ENCODE measurements at places on chromosomes 13 and 19. TPM values are rescaled to one million over a fixed set of nuclear protein-coding genes. Genes with fewer than 3 reads are reported as not detected.

GRCh38 chr19:50344661-50345318 lies 15.6 kb upstream of the KCNC3 start:
- no peak overlapping the region for H3K4me3 ChIP-seq
- H3K27ac ChIP-seq: no peak overlapping the region
- H3K36me3 ChIP-seq: no peaks in the 10 kb centered on the region
- DNase-seq: no peak
- H3K4me1 ChIP-seq: no peaks in the 10 kb centered on the region
- H3K27me3 ChIP-seq: no peaks in the 10 kb centered on the region

Gene MAST1
- 1.2 TPM for total RNA-seq

- no peaks in the 10 kb centered on the region for H3K36me3 ChIP-seq
- peaks cover 13% of the 10 kb centered on the region for H3K27me3 ChIP-seq
- no peak overlapping the region for H3K27ac ChIP-seq
- H3K4me3 ChIP-seq: no peak overlapping the region
- no peak for DNase-seq
Observed at GRCh38 chr19:28793391-28794168, 419.4 kb downstream of the UQCRFS1 start.

Gene NTN5
- not detected for total RNA-seq

Gene THSD8
- total RNA-seq: 4.1 TPM

GRCh38 chr13:84481958-84482357 lies 599.7 kb upstream of the SLITRK1 start:
- H3K27ac ChIP-seq: no peak overlapping the region
- H3K36me3 ChIP-seq: no peaks in the 10 kb centered on the region
- no peak overlapping the region for H3K4me3 ChIP-seq
- no peaks in the 10 kb centered on the region for H3K4me1 ChIP-seq
- no peaks in the 10 kb centered on the region for H3K27me3 ChIP-seq
- no peak for DNase-seq

DNA sequence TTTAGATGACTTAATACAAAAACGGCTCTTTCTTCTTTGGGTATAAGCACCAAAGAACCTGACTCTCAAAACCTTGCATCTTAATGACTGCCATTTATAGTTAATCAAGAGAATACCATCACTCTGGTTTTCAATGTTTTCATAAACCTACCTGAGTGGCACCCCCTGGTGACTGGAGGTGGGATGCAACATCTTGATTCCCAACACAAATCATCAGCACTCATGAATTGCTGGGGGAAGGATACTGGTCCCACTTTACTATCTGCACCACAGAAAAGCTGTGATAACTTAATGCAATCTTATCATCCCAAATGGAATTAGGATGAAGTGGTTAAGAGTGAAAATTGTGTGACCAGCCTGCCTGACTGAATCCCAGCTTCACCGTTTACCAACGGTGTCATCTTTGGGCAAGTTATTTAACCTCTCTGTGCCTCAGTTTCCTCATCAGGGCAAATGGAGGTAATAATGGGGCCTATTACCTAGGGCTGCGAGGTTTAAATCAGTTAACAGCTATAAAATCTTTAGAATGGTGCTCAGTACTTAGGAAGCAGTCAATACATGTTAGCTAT lies 366.4 kb downstream of the KLF12 start:
- H3K36me3 ChIP-seq: no peaks in the 10 kb centered on the region
- no peak overlapping the region for H3K4me3 ChIP-seq
- no peak for DNase-seq
- no peaks in the 10 kb centered on the region for H3K27me3 ChIP-seq
- H3K4me1 ChIP-seq: peaks cover 7% of the 10 kb centered on the region

GRCh38 chr13:31986676-31987470 lies 44.7 kb upstream of the FRY start:
- no peak for DNase-seq
- H3K27ac ChIP-seq: no peak overlapping the region
- no peaks in the 10 kb centered on the region for H3K36me3 ChIP-seq
- H3K27me3 ChIP-seq: no peaks in the 10 kb centered on the region

- no peak for DNase-seq
- peak overlapping the region; percentile 71 for H3K4me3 ChIP-seq
- H3K27ac ChIP-seq: peak overlapping the region; percentile 82
- H3K27me3 ChIP-seq: no peaks in the 10 kb centered on the region
- no peaks in the 10 kb centered on the region for H3K36me3 ChIP-seq
Observed at GRCh38 chr13:110706570-110707372, 855 bp upstream of the CARS2 start.

DNA sequence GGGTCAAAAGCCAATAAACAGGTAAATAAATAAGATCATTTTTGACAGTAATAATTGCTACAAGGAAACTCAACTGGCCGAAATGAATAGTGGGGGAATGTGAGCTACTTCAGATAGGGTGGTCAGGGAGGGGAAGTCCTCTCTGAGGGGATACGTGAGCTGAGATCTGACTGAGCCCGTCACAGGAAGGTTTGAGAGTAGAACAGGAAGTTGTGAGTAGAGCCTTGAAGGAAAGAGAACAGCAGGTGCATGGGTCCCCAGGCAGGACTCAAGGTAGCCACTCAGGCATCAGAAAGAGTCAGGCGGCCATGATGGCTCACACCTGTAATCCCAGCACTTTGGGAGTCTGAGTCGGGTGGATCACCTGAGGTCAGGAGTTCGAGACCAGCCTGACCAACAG lies 6.3 kb downstream of the IRGQ start:
- DNase-seq: no peak
- no peaks in the 10 kb centered on the region for H3K36me3 ChIP-seq
- H3K4me1 ChIP-seq: no peaks in the 10 kb centered on the region
- H3K27me3 ChIP-seq: no peaks in the 10 kb centered on the region
- H3K4me3 ChIP-seq: no peak overlapping the region

- H3K4me3 ChIP-seq: no peak overlapping the region
- H3K36me3 ChIP-seq: no peaks in the 10 kb centered on the region
- DNase-seq: no peak
- H3K4me1 ChIP-seq: no peaks in the 10 kb centered on the region
- no peaks in the 10 kb centered on the region for H3K27me3 ChIP-seq
Observed at GRCh38 chr19:7442423-7442822, 46.4 kb downstream of the PEX11G start.

GRCh38 chr13:84705982-84706710 lies 823.9 kb upstream of the SLITRK1 start:
- DNase-seq: no peak
- H3K36me3 ChIP-seq: no peaks in the 10 kb centered on the region
- H3K27me3 ChIP-seq: no peaks in the 10 kb centered on the region
- H3K4me3 ChIP-seq: no peak overlapping the region
- H3K27ac ChIP-seq: no peak overlapping the region
- H3K4me1 ChIP-seq: no peaks in the 10 kb centered on the region

DNA sequence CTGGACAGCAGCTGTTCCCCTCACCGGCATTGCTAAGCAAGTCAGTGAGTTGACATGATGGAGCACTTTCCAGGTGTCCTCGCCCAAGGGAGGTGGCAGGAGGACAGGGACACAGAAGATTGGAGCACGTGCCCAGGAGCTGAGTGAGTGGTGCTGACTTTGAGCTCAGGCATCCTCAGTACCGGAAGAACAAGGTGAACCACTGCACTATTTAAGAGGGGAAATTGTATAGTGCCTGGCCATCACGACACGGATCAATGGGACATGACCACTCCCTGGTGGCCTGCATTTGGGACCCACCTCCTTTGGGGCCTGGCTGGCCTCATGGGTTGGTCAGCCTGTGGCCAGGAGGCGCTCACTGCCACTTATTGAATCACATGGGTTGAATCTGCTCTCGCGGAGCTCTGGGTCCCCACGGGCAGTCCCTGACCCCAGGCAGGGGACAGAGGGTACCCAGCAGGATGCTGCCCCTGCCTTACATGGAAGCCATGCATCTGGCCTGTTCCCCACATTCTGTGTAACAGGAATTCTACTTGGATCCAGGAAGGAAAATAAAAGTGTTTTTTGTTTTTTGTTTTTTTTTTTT lies 206.9 kb upstream of the ZNF536 start:
- H3K27ac ChIP-seq: no peak overlapping the region
- H3K36me3 ChIP-seq: no peaks in the 10 kb centered on the region
- H3K4me3 ChIP-seq: no peak overlapping the region

- H3K36me3 ChIP-seq: no peaks in the 10 kb centered on the region
- DNase-seq: no peak
- H3K4me1 ChIP-seq: no peaks in the 10 kb centered on the region
- no peak overlapping the region for H3K27ac ChIP-seq
Observed at GRCh38 chr13:55572408-55572807, 1568.3 kb upstream of the PRR20A start.

DNA sequence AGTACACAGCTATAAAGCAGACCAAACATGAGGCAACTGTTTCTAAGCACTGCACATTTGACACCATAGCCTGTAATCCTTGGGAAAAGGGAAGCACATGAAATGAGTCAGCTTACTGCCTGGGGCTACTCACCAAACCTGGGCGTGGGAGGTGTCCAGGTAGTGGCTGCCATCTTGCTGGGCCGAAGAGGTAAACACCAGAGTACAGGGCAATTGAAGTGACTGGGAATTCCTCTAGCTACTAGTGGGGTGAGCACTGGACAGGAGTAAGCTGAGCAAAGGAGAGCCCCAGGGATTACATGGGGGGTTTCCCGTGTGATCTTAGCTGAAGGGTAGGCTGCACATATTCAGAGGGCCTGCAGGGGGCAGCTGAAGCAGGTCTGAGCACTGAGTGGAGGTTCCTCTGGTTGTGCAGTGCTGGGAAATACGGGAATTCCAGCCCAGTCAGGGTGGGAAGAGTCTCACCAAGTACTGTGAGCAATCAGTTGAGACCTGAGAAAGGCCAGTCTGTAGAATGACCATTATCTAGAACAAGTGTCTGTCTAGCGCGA lies 140.5 kb downstream of the SLC7A1 start:
- no peak overlapping the region for H3K4me3 ChIP-seq
- no peaks in the 10 kb centered on the region for H3K36me3 ChIP-seq
- DNase-seq: no peak
- no peaks in the 10 kb centered on the region for H3K4me1 ChIP-seq

Gene DHRS12
- total RNA-seq: 7.1 TPM

- no peak overlapping the region for H3K4me3 ChIP-seq
- no peak overlapping the region for H3K27ac ChIP-seq
- no peaks in the 10 kb centered on the region for H3K36me3 ChIP-seq
- H3K27me3 ChIP-seq: no peaks in the 10 kb centered on the region
Observed at GRCh38 chr19:610801-611480, 21.3 kb downstream of the HCN2 start.

- no peak overlapping the region for H3K27ac ChIP-seq
- no peak overlapping the region for H3K4me3 ChIP-seq
- DNase-seq: no peak
- no peaks in the 10 kb centered on the region for H3K36me3 ChIP-seq
- no peaks in the 10 kb centered on the region for H3K4me1 ChIP-seq
Observed at GRCh38 chr13:95512957-95513356, 39.6 kb upstream of the CLDN10 start.

DNA sequence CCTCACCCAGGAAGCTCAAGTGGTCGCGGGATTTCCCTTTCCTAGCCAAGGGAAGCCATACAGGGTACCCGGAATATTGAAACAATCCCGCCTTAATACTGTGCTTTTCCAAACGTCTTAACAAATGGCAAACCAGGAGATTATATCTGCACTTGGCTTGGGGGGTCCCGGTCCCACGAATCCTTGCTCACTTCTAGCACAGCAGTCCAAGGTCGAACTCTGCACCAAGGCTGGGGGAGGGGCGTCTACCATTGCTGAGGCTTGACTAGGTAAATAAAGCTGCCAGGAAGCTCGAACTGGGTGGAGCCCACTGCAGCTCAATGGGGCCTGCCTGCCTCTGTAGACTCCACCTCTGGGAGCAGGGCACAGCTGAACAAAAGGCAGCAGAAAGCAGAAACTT lies 1644.8 kb downstream of the PCDH9 start:
- H3K36me3 ChIP-seq: no peaks in the 10 kb centered on the region
- no peaks in the 10 kb centered on the region for H3K27me3 ChIP-seq
- DNase-seq: no peak
- H3K4me3 ChIP-seq: no peak overlapping the region

DNA sequence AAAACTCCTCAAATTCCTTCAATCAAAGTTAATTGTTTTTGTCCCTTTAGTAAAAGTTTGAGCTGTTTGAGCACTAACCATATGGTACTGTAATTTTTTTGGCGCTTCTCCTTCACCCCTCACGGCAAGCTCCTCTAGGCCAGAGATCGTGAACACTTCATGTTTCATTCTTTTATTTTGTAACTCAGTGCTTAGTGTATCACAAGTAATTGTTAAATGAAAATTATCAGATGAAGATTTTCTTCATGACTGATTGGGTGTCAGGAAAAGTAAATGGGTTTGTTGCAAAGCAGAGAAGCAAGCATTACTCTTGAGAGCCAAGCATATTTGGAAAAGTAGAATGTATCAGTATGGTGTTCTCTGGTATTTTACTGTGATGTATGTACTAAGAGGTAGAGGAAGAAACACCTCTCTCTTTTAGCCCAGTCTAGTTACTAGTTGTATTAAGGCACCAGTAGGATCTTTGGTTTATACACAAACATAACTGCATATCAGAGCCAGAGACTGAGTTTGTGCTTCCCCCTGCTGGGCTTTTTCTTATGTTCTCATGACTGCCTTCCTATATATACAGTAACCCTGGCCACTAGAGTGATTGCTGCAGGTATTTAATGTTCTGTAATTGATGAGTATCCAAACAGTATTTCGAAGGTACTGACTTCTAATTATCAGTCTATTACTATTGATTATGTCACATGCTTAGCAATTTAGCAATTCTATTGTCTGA lies 202.3 kb upstream of the KLHL1 start:
- no peak for DNase-seq
- no peaks in the 10 kb centered on the region for H3K4me1 ChIP-seq

DNA sequence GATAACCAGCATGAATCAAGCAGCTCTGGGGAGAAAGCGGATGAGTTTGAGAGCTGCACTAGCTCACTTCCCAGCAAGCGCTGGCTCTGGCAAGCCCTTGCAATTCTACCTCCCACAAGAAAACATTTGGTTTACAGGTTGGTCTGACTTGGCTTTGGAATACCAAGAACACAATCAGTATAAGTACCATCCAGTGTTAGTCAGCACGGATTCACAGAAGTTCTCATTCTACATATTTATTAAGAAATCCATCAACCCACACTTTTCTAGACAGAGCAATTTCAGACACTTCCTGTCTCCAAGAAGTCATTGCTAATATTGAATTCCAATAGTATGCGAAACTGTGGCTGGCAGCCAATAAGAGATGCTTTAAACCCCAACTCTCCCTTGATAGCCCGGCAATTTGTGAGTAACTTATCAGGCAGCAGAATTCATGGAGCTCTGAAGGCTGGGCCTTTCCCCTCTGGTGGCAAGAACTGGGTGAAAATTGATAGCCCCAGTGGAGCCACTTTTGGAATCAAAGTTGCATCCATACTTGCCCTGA lies 59.4 kb upstream of the WASF3 start:
- no peak overlapping the region for H3K4me3 ChIP-seq
- DNase-seq: no peak
- no peaks in the 10 kb centered on the region for H3K4me1 ChIP-seq
- no peaks in the 10 kb centered on the region for H3K27me3 ChIP-seq
- no peak overlapping the region for H3K27ac ChIP-seq

DNA sequence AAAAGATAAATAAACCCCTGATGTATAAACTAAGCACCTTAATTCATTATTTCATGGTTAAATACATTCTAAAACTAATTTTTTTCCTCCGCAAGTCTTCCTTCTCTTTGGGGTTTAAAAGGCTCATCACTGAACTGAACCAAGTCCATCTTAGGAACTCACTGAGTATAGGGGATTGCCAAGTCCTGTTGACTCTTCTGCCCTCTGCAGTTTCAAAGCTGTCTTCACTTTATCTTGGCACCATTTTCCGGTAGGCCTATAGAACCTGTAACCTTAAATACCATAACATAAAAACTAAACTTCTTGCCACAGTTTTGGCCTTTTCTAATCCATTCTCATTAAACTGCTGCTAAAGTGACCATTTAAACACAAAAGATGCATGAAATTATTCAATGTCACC lies 66.5 kb upstream of the USPL1 start:
- no peaks in the 10 kb centered on the region for H3K4me1 ChIP-seq
- H3K4me3 ChIP-seq: no peak overlapping the region
- H3K27ac ChIP-seq: no peak overlapping the region

GRCh38 chr19:23762884-23763711 lies 4.4 kb upstream of the ZNF681 start:
- no peaks in the 10 kb centered on the region for H3K36me3 ChIP-seq
- H3K4me1 ChIP-seq: no peaks in the 10 kb centered on the region
- peak overlapping the region; percentile 66 for H3K27ac ChIP-seq
- peak; percentile 86 for DNase-seq
